Non-pigmented ciliary epithelial cell (primary cell): ENCODE measurements at places on chromosomes 4 and X.

DNA sequence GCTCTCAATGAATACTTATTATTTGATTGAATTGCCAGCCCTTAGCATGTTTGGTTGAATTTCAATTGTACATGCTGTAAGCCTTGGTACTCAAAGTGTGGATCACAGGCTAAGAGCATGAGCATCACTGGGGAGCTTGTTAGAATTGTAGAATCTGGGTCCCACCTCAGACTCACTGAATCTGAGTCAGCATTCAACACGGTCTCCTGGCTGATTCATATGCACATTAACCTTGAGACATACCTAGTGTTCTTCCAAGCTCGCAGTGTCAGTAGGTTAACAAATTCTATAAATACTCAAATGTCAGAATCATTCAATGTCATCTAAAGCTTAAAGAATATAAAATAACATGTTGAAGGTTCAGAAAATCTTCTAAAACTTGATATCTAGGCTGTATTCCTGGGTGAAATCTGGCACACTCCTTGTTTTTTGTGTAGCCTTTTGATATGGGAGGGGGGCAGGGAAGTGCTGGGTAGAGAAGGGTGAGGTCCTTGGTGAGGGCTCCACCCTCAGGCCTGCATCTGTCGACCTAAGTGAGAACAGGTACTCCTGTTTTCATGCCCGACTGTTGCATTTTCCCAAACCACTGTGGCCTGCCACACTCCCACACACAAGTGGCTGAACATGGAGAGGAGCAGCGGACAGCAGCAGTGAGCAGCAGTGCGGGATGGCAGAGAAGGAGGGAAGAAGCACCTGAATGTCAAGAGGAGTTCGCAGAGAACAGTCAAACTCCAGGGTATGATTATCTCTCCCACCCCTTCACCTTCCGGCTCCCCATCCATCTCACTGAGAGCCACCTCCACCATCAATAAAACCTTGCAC is 529.6 kb upstream of the IGFBP7 start:
- DNase-seq: no peak

GRCh38 chr4:173264245-173264644 is 69.9 kb downstream of the HMGB2 start:
- DNase-seq: no peak

DNA sequence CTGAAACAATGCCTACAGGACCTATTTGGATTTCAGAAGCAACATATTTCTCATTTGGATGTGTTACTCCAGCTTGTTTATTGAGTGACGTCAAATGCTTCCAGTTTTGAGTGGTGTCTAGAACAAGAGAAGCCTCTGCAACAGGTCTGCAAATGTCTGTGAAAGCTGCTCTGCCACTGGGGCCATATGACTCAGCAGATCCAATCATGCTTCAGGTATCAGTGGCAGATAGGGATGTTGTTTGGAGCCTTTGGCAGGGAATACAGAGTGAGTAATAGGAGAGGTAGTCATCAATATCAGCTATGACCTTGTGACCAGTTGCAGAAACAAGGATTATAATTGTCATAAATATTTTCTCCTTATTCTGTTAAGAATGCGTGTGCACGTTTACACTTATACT is 141.1 kb upstream of the ZXDA start:
- no peak for DNase-seq

- no peak for DNase-seq
Observed at GRCh38 chr4:140719686-140720085, 36.5 kb downstream of the TBC1D9 start.

DNA sequence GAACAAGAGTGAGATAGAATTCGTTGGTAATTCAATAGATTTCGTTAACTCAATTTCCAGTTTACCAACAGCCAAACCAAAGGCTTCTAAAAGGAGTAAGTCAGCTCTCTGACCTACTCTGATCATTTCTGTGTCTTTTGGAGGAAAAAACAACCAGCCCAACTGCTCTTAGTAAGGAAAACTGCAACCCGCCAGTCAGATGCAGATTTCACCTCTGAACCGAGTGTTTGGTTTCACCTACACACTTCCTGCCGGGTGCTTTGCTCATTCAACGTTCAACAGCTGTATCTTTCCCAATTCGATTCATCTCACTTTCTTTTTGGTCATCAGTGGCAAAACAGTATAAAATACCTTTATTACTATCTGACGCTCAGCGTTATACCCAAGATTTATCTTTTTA is 24.5 kb downstream of the TMSB4X start:
- no peak for DNase-seq

- no peak for DNase-seq
Observed at GRCh38 chrX:10310511-10310910, 153.7 kb downstream of the CLCN4 start.
